ENCODE measurements at places on chromosomes 5 and 9. TPM values are rescaled to one million over a fixed set of nuclear protein-coding genes. Genes with fewer than 3 reads are reported as not detected.
A peak's percentile ranks its signal among the peaks of the same experiment; 100 is the strongest.

DNA sequence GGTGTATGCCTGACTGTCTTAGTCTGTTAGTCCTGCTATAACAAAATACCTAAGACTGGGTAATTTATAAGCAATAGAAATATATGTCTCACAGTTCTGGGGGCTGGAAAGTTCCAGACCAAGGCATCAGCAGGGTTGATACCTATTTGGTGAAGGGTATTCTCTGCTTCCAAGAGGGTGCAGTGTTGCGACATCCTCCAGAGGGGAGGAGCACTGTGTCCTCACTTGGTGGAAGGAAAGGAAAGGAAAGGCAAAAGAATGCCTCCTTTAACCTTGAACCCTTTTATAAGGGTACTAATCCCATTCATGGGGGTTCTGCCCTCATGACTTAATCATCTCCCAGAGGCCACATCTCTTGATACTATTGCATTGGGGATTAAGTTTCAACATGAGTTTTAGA is 42.0 kb upstream of the SLC24A2 start:
- DNase-seq: no peak

DNA sequence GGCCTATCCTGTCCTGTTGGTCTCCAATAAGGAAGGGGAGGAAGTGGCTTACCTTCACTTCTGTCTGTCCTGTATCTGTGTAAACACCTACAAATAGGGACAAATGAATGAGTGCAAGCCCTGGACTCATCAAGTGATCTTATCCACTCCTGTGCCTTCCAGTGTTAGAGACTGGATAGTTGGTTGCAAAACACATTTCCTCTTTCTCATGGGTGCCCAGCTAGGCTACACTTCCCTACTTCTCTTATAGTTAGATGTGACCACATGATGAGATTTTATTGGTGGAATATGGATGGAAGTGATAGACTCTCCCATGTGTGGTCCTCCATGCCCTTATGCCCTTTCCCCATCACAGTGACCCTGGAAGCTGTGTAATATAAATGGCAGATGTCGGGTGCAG is 16.9 kb upstream of the PFDN1 start:
- no peak for DNase-seq

DNA sequence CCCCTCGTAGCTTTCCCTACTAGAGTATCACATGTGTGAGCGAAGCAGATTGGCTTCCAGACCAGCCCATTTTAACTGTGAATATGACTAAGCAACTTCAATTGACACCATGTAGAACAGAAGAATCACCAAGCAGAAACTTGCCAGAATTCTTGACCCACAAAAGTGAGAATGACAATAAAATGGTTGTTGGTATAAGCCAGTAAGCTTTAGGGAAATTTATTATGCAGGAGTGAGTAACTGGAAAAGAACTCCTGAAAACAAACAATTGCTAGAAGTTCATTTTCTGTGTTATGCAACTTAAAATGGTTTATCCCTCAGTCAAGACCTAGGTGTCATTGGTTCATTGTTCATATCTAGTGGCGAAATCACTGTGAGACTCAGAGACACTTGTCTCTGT is 303.1 kb downstream of the DMRT2 start:
- no peak for DNase-seq

DNA sequence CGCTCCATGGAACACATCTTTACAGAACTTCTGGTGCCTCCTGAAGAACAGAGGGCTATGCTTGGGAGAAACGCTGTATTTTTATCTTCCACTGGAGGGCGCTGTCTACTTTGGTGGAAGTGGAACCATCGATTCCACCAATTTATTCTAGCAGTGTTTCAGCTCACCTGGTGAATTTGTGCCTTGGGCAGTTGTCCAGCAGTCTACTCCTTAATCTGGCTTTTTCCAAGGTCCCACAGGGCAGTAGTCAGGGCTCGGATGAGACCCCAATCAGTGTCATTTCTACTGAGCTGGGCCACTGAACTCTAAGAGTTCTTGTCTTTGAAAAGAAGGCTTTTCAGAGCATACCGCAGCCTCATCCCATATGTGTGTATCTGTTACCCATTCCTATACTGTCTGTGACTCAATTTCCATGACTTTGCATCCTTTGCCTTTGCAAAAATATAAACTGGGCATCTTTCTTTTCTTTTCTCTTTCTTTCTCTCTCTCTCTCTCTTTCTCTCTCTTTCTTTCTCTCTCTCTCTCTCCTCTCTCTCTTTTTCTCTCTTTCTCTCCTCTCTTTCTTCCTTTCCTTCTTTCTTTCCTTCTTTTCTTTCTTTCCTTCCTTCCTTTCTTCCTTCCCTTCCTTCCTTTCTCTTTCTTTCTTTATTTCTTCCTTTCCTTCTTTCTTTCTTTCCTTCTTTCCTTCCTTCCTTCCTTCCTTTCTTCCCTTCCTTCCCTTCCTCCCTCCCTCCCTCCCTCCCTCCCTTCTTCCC is 138.4 kb upstream of the ZNF618 start:
- peak; percentile 60 for DNase-seq

GRCh38 chr9:98472216-98472615 is 216.8 kb upstream of the TBC1D2 start:
- no peak for DNase-seq

DNA sequence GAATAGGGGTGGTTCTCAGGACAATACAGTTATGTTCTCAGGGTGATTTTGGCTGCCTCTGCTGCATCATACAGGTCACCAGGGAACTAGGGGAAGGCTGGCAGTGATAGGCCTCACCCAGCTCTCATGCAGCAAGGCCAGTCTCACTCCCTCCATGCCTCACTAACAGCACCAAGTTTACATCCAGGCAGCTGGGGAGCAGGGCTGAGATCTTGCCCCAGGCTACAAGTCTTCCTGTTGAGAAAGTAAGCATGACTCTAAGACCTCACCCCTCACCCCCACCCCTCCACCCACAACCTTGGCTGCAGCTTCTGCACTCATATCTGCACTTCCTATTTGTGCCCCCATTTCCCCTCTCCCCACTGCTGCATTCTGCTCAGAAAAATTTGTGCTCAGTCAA is 481.2 kb downstream of the ACTL7B start:
- DNase-seq: no peak

TAF11L14 gene
- total RNA-seq: not detected

GRCh38 chr5:67065237-67065636 is 131.4 kb downstream of the CD180 start:
- DNase-seq: no peak

Measured in lung (tissue), 17 donors.